ENCODE measurements at places on chromosomes 5 and 9. TPM values are rescaled to one million over a fixed set of nuclear protein-coding genes. Genes with fewer than 3 reads are reported as not detected.

The C9 gene
- total RNA-seq: not detected

The PCDHA10 gene
- 1.8 TPM for total RNA-seq

The BARHL1 gene
- not detected for total RNA-seq

The IFNA10 gene
- not detected for total RNA-seq

The LVRN gene
- not detected for total RNA-seq

The GLDC gene
- total RNA-seq: 15.6 TPM

The SLC6A18 gene
- not detected for total RNA-seq

All from A375 (cell line).